ENCODE measurements at places on chromosomes 3 and 15.

DNA sequence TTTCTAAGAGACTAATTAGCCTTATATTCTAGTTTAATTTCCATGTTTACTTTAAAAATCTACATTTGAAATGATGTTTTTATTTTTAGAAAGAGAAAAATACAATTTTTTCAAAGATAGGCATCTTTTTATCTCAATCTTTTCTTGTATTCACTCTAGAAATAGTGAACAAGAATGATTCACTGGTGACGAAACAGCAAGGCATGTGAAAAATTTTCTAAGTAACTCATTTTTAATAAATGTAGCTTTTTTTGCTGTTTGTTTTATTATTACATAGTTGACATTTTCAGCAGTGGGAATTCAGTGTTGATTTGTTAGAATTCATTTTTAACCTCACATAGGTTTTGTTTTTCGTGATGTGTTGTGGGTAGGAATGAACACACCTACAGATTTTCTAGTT lies 1226.4 kb downstream of the NSUN3 start:
- no peak for DNase-seq

DNA sequence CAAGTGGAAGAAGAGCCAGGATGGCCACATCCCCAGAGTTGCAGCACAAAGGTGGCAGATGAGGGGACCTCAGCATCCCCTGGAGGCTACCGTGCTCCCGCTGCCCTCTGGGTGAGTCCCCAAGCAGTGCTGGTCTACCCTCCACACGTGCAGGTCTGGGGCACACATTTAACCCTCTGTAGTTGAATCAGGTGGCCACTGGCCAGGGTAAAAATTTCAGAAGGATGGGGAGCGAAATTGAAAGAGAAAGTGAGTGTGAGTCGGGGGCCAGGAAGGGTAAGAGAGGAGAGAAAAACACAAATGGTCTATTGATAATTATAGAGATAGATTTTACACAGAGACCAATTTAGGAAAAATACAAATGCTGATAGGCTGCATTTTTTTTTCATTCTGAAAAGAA lies 139.5 kb upstream of the EIF1B start:
- no peak for DNase-seq

GRCh38 chr15:29031502-29032228 lies 145.9 kb downstream of the APBA2 start:
- DNase-seq = no peak

DNA sequence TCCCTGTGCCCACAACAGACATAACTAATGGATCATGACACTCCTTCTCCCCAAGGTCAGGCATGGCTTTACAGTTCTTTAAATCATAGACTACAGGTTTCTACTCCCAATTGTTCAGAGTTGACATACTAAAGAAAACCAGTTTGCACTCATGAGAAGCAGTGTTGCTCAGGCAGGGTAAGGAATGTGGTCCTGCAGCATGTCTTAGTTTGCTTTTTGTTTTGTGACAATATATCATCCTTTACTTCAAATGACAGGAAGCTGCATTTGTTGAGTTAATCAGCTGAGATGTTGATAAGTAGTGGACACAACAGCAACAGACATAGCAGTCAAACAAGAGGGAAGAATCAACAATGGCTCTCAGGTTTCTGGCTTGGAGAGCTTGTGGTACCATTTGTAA lies 267.5 kb downstream of the SLCO3A1 start:
- DNase-seq = no peak

- no peak for DNase-seq
Observed at GRCh38 chr3:178120367-178120766, 415.9 kb upstream of the KCNMB2 start.

GRCh38 chr15:75786575-75786947 lies 56.7 kb upstream of the UBE2Q2 start:
- no peak for DNase-seq

DNA sequence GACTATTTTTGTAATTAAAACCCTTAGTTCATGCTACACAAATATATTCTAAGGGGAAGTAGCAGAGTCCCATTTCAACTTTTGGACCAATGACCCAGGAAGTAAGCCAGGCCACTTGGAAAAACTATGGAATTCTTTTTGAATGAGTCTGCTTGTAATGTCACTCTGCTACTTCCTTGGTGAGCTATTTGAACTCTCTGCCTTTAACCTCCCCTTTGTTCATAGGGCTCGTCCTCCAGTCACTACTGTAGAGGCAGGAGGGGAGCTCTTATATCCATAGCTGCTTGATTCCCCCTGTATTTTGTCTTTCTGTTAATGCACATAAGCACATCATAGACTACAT lies 119.6 kb downstream of the UACA start:
- DNase-seq = no peak

DNA sequence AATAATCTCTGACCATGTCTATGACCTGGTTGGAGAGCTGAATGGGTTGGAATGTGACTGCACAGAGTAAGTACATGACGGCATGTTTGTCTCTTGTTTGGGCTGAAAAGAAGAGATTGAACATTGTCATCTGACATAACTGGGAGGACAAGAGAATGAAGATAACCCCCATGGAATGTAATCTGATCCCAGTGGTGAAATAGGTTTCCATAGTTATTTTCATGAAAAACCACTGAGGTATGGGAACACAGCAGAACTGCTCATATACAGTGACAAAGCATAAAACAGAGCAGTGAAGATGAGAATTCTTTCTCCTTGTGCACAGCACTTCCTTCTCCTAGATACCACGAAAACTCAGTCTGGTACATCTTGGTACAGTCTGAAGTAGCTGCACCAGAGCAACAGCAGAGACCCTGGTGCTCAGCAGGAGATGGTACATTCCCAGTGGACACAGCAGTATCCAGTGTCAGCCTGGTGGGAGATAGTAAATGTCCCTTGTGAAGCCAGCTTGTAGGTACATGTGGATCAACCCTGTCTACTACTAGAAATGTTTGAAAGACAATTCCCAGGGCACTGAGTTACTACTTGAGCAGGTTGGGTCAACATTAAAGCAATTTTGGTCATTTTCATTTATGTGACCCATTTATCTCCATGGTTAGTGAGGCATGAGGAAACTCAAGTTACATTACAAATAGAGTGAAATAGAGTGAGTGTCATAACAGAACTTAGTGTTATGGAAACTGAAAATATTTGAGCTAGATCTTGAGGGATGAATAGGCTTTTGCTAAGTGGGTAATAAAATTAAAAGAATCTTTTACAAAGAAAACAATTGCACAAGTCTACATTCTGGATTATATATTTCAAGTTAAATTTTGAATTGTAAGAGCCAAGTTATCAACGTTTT lies 178.3 kb downstream of the SUCNR1 start:
- no peak for DNase-seq

- no peak for DNase-seq
Observed at GRCh38 chr15:28885128-28885629, 595 bp upstream of the APBA2 start.

- DNase-seq = no peak
Observed at GRCh38 chr3:141147657-141148056, 84.0 kb upstream of the PXYLP1 start.

DNA sequence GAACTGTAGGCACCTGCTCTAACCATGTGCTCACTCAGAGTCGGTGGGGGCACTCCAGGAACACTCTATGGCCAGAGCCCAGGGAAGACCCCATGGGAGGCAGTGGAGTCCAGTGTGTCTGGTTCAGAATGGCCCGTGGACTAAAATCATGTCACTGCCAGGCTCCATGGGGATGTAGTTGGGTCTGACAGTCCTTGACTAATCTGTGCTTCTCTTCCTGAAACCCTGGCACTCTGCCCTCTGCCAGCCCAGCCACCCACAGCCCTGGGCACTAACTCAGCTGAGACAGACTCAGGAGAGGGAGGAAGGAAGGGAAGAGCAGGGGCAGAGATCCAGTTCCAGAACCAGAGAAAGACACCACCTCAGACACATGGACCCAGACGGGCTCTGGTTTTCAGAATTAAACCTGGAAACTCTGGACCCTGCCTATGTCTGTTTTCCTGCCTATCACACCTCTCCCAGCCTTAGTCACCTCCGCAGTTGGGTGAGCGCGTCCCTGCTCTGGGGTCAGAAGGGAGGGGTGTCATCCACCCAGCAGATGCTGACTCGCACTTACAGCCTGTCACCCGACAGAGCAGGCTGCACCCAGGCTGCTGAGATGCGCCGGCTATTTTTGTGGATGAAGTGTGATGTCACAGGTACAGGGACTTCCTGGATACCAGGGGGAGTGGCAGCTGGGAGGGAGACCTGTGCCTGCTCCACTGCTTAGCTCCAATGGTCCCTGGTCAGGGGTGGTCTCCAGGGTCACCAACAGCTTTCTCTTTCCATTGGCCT lies 56.8 kb upstream of the INSYN1 start:
- no peak for DNase-seq

DNA sequence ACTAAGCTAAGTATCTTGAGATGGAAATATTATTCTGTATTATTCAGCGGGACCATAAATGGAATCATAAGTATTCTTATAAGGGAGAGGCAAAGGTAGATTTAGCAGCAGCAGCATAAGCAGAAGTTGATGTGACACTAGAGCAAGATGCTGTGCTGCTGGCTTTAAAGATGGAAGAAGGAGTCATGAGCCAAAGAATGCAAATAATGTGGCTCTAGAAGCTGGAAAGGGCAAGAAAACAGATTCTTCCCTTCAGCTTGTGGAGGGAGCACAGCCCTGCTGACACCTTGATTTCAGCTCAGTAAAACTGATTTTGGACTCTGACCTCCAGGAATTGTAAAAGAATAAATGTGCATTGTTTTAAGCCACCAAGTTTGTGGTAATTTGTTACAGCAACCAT lies 144.2 kb upstream of the ANKRD28 start:
- DNase-seq = no peak

DNA sequence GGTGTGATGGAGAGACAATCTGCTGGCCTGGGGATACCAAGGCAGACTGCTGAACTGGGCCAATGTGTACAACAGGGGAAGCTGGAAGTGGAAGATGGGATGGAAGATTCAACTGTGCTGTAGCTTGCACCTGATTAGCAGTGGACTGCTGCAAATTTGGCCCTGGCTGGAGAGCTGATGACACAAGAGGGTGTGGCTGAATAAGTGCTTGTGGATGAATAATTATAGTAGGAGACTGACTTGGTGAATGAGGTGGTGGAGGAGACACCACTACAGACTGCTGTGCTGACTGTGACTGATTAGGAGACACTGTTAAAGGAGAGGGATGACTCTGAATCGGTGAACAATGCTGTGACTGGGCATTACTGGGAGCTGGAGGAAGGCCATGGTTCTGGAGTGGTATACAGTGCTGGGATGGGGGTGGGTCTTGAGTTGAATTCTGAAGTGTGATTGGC lies 52.5 kb downstream of the PHC3 start:
- DNase-seq = no peak

- DNase-seq = no peak
Observed at GRCh38 chr15:98288091-98288590, 327.6 kb downstream of the ARRDC4 start.

- DNase-seq = no peak
Observed at GRCh38 chr3:69321301-69322157, 64.4 kb downstream of the FRMD4B start.

- DNase-seq = no peak
Observed at GRCh38 chr3:33758864-33759263, 39.6 kb upstream of the PDCD6IP start.

DNA sequence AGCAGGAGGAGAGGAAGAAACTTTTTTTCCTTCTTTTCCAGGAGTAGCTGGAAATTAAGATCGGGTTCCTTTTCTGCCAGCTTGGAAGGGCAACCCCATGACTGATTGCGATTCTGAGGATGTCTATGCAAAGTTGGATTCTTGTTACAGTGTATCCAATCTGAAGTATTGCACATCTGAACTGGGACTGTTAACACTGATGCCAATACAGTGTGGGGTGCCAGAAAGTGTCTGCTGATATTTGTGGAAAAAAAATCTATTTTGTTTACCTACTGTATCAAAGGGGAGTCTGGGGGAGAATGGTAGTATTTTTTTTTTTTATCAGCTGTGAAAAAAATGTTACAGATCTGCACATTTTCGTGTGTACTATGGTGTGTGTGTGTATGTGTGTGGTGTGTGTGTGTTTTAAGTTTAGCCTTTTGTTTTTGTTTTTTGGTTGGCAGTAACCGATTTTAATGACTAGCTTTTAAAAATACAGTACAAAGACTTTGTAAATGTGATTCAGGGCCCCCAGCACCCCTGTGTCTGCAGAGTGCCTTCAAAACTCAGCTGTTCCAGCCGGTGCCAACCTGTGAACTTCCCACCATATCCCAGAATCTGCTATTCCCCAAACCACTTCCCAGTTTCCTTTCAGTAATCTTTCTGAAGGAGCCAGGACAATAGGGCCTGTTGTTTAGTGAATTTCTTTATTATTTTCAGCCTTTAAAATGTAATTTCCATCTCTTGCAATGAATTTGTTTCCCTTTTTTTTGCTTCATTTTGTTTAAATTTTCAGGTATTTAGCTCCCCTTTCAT lies 1.9 kb downstream of the RAP2B start:
- no peak for DNase-seq

GRCh38 chr3:124034016-124034843 lies 42.3 kb upstream of the ROPN1 start:
- no peak for DNase-seq

DNA sequence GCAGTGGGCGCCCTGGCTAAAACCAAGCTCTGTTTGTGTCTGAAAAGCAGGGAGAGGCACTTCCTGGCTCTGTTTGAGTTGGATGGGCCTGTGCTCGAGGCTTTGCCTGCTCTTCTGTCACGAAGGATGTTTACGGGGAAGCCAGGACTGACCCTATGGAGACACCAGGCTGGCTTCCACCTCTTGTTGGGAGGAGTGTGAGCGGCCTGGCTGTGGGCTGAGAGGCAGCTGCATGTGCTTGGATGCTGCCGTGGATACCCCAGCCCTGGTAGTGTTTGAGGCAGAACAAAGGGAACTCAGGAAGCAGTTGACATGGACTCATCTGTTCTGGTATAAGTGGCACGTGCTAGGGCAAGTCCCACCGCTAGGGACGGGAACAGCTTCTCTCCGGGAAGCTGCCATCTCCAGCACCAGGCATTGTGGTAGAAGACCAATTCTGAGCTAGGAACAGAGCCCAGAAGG lies 17.6 kb upstream of the SLC41A3 start:
- no peak for DNase-seq

Data from DND-41 (cell line).